H7 (cell line): ENCODE measurements at places on chromosomes 5 and 9. TPM values are rescaled to one million over a fixed set of nuclear protein-coding genes. Genes with fewer than 3 reads are reported as not detected.

DNA sequence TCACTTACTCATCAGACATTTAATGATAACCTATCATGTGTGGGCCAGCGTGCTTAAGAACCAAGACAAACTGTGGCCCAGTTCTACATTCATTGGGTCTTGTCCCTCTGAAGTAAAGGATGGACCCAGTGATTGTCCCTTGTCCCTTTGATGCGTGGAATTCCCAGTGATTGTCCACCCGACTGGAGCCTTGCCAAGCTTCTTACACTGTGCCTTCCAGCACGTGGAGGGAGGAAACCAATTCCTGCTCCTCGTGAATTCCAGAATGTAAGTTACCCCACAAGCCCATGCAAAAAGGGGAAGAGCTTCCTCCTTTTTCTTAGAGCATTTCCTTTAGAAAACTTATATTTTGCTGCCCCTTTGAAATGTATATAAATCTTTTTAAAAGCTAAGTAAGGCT is 7.9 kb downstream of the CKMT2 start:
- DNase-seq, result no peak

DNA sequence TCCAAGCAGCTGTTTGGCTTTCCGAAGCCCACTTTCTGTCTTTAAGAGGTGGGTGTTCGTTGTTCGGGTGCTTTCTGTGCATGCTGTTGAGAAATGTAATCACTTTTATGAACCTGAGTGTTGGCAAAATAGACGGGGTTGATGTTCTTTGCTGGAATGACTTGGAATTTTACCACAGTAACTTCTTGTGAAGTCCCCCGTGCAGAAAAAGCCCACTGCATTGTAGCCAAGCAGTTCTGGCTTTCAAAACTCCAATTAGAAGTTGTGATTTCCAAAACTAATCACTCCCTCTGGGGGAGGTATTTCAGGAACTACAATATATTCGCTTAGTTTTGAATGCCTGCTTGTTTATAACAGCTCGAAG is 111.1 kb downstream of the PAM start:
- DNase-seq, result no peak

GRCh38 chr5:159427180-159428012 is 97.1 kb upstream of the IL12B start:
- no peak for DNase-seq

- DNase-seq, result no peak
These were observed 6.6 kb downstream of the OTULINL start for GRCh38 chr5:14588145-14588544.

DNA sequence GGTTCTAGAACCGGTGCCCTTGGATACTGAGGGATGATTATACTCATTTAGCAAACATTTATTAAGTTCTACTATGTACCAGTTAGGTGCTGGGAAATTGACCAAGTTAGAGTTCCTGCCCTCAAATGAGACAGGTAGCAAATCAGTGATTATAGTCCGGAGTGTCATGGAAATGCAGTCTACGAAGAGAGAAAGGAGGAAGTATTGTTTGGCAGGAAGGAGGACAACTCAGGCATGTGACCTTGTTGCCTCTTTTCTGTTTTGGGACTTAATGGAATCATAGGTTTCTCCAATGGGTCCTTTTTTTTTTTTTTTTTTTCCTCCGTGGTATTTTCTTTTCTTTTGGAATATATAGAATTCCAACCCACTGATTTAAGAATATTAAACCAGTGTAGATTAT is 28.0 kb downstream of the OSTF1 start:
- no peak for DNase-seq

DNA sequence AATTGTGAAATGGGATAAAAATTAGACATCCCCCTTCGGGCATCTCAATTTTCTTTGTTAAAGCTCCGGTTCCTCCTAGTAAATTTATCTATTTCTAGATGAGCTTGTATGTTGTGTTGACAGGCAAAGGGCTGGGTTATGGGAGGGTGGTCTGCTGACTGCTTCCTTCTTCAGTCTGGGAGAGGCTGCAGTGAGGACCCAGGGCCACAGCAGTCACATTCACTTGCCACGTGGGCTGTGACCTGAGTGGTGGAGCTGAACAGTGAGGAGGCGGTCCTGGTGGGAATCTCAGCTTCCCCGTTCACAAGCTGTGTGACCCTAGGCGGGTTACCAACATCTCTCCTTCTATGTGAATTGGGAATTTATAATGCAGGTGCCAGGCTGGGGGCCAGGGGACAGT is 57.5 kb upstream of the RXRA start:
- no peak for DNase-seq

DNA sequence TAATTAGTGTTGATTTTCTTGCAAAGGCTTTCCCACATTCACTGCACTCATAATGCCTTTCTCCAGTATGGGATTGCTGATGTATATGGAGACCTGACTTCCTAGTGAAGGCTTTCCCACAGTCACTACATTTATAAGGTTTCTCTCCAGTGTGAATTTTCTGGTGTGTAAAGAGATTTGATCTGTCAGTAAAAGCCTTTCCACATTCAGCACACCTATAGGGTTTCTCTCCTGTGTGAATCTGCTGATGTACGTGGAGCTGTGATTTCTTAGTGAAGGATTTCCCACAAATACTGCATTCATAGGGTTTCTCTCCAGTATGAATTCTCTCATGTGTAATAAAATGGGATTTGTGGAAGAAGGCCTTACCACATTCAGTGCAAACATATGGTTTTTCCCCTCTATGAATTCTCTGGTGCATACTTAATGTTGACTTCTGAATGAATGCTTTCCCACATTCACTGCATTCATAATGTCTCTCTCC is 31.1 kb downstream of the ZNF484 start:
- DNase-seq, result no peak

GRCh38 chr9:69223605-69224004 is 49.5 kb downstream of the TJP2 start:
- DNase-seq, result peak; percentile 76

DNA sequence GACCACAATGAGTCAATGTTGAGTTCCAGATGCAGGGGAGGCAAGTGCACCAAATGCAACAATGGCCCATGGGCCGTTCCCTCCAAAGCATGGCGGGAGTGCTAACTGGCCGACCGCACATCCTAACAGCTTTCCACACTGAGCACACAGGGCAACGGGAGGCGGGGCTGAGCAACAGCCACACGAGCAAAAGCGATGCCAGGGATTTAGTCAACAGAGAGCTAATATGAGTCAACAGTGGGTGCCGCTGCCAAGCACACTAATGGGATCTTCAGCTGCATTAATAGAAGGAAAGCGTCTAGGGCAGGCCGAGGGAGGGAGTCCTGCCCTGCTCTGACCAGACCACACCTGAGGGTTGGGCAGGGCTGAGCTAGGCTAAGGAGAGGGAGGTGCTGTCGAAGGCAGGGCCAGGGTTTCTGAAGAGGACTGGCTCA is 4.6 kb downstream of the EPB41L4B start:
- DNase-seq, result peak; percentile 43

DNA sequence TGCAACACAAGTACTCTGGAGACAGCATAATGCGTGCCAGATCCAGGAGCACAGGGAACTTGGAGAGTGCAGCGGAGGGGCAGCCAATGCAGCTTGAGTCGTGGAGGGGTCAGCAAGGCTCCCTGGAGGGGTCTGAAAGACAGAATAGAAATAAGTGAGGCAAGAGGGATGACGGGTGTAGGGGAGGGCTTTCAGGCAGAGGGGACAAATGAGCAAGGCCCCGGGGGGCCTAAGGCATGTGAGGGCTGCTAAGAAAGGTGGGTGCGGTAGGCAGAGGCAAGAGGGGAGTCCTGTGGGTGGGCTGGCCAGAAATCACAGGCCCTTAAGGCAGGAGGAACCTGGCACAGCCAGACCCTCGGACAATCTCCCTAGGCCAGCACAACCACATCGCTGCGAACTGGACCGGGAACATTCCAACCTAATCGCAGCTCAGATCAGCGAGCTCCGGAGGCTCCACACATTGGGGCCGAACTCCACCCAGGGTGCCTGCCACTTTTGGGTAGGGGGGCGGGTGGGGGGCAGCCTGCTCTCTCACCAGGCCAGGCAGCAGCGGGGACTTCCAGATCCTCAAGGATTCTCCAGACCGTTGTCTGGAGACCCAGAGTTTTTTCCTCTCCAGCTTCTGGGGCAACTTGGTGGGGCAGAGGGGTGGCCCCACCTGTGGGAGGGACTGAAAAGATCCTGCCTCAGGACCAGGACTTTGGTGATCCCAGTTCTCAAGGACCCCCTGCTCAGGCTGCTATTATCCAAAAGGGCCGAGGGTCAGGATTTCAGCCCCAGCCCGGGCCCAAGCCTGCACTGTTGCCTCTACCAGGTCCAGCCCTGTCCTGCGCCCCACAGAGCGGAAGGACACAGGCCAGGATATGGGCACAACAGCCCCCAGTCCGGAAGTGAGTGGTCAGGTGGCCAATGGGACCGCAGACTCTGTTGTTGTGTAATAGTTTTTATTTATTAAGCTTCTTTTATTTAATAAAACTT is 22.7 kb upstream of the CYSTM1 start:
- peak; percentile 59 for DNase-seq

- DNase-seq, result peak; percentile 61
These were observed 181.8 kb downstream of the GLIS3 start for GRCh38 chr9:4117835-4118610.

DNA sequence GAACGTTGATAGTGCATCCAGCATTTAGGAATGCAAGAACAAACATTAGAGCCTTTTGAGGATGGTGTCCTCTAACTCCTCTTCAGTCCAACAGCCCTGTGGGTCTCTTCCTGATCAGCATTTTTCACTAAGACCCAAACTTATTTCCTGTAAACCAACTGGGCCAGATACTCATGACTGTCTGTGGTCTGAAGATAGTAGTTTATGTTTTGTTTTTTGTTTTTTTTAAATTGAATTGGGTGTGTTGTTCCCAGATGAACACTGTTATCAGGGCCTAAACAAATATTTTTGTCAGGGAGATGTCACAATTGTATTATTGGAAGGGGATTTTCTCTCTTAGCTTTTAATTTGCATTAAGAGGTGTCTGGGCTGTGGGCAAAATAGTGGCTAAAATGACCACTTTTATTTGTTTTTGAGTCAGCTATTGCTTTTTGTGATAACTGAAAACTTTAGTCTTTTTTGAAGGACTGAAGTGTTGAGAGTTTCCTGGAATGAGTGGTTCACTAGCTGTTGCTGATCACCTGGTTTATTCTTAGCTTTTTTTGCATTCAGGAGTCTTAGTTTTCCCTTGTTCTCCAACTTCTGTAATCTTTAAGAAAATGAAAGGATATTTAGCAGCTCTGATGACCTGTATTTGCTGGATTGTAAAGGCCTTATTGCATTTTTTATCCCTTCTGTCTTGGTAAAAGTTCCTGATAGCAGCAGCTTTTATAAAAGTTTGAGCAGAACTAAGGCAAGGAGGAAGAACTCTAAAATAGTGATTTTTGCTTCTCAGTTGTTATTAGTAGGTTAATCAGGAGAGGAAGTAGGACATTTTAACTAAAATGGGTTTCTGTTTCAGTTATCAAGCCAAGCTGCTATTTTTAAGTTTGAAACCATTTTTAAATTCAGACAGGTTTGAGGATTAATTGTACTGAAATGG is 5.5 kb downstream of the MAN2A1 start:
- no peak for DNase-seq

GRCh38 chr9:4333231-4333740 is 33.4 kb upstream of the GLIS3 start:
- no peak for DNase-seq

- DNase-seq, result no peak
These were observed 117.9 kb downstream of the ANXA1 start for GRCh38 chr9:73269430-73270101.

DNA sequence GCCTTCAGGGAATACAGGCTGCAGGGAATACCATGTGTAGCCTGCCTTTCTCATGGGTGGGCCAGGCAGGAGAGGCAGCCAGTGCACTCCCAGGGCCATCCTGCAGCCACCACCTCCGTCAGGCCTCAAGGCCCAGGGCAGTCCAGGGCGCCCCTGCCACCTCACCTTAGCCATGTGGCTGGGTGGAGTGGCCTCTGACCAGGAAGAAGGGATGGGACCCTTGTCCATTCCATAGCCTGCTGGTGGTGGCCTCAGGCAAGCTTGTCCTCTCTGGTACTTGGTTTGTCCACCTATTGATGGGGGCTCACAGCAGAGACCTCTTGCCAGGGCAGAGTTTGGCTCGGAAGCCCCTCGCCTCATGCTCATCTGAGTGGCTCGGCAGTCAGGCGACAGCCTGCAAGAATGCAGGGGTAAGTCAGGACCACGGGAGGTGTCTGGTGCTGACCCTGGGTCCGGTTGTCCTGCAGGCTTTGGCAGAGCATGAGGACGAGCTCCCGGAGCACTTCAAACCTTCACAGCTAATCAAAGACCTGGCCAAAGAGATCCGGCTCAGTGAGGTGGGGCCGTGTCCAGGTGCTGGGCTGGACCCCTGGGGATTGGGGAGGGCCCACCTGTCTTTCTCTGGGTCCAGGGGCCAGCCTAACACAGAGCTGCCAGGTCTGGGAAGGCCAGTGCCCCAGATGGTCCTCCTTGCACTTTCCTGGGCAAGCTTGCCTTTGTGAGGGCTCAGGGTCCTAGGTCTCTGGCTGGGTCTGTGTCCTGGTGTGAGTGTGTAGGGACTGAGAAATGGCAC is 82.9 kb downstream of the PHF2 start:
- DNase-seq, result no peak

- DNase-seq, result no peak
These were observed 358.1 kb downstream of the GLIS3 start for GRCh38 chr9:3941758-3942157.

GRCh38 chr5:180353048-180353979 is at the start of gene GFPT2:
GFPT2 (minus strand) TSS chr5:180353336; CDS start chr5:180353217, 119 bp downstream.
- peak; percentile 100 for DNase-seq

DNA sequence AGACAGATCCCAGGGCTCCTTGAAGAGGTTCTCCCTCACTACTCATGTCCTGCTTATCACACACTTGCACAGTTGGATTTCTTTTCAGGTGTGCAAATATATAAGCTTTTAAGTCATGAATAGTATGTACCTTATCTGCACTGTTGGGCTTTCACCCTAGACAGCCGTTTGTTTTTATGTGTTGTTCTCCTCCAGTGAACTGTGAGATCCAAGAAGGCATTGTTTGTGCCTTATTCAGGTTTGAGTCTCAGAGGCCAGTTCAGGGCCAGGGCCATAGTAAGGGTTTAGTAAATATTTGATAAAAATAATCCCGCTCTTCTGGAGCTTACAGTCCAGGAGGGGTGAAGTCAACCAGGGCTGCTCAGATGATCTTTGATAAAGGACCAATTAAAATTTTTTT is 480.0 kb downstream of the TMEM38B start:
- no peak for DNase-seq

DNA sequence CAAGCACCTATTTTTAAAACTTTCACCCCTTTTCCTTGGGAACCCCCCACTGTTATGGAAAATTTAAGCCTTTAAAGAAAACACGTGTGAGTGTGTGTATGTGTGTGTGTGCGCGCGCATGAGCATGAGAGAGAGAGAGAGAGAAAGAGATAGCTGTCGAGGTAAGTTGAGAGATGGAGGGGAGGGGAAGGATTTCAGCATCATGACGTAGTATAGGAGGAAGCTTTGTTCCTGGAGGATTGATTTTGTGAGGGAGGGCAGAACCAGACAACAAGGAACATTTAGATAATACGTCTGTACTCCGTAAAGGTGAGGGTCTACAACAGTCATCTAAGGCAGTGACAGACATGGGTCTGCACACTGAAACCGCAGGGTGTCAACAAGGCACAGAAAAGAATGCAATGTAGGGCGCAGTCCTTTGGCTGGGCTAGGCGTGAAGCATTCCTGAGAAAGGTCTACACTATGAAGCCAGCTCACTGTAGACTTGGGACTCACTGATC is 227.7 kb downstream of the SMARCA2 start:
- peak; percentile 13 for DNase-seq

PCDHA1 gene
- total RNA-seq, result not detected in 2 replicates

DOK3 gene
- 0.76 and 3.2 TPM in 2 replicates for total RNA-seq

MAMDC2 gene
- 2.0 and 5.4 TPM in 2 replicates for total RNA-seq

SPATA6L gene
- 0.48 TPM in 1 of 2 replicates, not detected in the other for total RNA-seq

IFNA21 gene
- not detected in 2 replicates for total RNA-seq

AHRR gene
- total RNA-seq, result 0.74 and 1.4 TPM in 2 replicates
